Lower leg skin (tissue), 4 donors: ENCODE measurements at places on chromosomes 3 and 15.

GRCh38 chr3:71031181-71031580 lies 552.3 kb downstream of the FOXP1 start:
- no peak for DNase-seq

- no peak for DNase-seq
Measured at GRCh38 chr15:55685286-55685685, 57.7 kb downstream of the PRTG start.

GRCh38 chr3:185176750-185177359 lies 24.0 kb upstream of the C3orf70 start:
- DNase-seq: no peak

DNA sequence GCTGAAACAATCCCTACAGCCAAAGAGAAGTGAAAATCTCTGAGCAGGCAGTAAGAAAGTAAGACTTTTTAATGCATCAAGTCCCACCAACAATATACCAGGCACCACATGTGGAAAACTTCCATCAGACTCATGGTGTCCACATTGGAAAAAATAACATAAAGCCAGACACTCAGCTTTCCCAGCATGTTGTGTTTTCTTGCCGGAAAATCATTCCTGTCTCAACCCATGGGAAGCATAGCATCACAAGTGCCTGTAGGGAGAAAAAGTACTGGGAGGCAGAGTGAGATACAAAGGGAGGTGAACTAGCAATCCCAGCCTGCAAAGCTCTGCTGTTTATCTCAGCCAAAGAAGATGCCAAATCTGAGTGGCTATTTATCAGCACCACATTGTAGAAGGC lies 868.9 kb downstream of the SI start:
- no peak for DNase-seq

DNA sequence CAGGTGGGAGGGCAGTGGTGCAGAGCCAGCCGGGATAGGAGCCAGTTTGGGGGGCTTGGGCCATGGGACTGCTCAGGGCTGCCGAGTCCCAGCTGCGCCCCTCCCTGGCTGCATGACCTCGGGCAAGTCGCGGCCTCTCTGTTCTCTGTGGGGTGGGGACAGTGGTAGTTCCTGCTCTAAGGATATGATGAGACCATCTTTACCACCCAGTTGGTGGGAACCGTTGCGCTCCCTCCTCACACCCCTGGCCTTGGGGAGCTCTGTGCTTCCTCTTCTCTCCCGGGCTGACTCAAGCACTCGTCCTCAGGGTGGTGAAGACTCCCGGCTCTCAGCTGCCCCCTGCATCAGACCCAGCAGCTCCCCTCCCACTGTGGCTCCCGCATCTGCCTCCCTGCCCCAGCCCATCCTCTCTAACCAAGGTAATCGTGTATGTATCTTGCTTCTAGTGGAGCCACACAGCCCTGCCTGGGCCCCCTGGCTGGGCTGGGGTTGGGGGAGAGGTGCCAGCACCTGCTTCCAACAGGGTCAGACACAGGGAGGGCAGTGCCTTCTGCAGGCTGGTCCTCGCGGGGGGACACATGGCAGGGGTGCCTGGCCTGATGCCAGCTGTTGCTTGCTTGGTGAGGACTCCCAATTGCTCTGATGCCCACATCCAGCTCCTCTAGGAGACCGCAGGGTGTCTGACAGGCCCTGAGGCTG lies 15.1 kb upstream of the STAB1 start:
- no peak for DNase-seq

GRCh38 chr15:100116416-100117190 lies 225.2 kb downstream of the ADAMTS17 start:
- DNase-seq: no peak

GRCh38 chr15:27743638-27744037 lies 355.5 kb downstream of the OCA2 start:
- no peak for DNase-seq

DNA sequence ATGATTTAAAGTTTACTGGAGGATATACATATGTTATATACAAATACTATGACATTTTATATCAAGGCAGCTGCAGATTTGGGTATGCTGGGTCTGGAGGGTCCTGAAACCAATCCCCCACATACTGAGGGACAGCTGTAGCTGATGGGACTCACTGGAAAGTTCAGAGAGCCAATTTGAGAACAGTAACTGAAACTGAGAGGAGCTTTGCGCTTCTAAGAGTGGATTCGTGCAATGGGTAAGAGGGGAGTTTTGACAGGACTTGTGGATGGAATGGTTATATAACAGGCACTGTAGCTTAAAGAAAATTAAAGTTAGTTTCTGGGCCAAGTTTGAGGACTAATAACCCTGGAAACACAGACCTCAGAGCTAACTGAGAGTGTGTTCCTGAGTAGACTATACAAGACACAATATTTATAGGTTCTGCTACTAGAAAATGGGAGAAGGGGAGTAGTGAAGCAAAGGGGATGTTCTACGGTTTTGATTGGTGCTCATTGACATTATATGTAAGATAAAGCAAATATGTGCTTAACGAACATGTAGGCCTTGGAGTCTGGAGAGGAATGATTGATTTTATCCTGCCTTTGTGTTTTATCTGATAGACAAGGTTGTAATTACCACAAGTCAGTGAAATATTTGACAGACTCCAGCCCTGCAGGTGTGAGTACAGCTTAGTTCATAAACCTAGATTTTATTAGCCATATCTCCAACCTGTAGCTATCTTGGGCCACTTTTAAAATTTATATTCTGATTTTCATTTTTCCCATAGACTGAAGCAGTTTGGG lies 4.8 kb upstream of the ZMAT3 start:
- DNase-seq: no peak

DNA sequence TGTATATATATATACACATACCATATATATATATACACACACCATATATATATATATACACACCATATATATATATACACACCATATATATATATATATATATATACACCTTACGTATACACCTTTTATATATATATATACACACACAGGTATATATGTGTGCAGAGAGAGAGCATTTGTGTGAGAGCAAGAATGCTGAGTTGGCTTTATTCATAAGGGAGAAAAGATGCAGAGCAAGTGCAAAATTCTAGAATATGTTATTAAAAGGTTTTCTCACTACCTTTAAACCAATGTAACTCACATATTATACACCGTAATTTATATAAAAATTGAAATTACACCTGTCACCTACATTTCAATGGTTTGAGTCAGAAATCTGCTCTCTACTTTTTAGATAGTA lies 107.2 kb upstream of the ALCAM start:
- DNase-seq: no peak

DNA sequence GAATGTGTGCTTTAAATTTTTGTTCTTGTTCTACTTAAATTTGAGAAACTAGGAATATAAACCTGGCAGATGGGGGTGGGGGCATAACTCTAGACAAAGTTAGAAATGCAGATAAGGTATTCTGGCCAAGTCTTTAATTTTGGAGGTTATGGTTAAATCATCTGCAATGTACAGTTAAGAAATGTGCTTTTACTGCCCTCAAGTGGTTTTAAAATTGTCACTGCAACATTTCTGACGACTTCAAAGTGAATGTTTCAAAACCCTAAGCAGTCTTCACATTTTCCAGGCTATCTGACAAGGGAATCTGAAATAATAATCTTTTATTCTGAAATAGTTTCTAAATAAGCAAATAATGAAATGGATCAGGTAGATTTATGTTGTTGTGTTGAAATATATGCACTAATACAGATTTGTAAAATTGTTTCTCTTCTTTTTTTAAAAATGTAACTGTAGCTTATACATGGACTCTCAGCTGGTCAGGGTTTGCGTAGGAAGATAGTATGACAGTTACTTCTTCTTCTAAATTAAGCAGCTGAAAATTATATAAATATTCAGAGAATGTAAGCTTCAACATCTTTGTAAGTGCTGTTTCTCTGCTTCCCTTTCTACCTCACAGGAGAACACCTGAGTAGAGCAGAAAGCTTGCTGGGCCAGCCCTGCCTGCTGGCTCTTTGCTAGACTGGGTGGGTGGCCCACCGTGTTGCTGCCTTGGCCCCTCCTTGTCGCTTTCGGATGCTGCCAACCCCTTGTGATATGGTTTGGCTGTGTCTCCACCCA lies 45.0 kb downstream of the SUCNR1 start:
- no peak for DNase-seq

DNA sequence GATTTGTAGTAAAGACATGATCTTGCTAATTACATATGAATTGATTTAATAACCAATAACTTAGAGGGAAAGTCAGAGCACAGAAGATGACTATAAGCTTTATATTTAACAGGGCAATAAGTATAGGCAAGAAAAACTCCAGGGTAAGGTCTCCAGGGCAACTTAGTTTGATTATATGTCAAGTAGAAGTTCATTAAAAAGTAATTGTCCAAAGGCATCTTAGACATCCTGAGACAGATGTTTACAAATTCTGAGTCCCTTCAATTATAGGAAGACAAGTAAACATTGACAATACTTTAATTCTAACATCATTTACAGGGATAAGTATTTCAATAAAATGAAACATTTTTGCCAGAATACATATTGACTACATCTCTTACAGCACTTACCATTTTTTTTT lies 416.0 kb downstream of the RAP2B start:
- no peak for DNase-seq
